ENCODE measurements at places on chromosomes 7 and 10.
A peak's percentile ranks its signal among the peaks of the same experiment; 100 is the strongest.

GRCh38 chr7:111049971-111050680 lies 40.8 kb upstream of the LRRN3 start:
- H3K27me3 ChIP-seq = no peaks in the 10 kb centered on the region
- no peak for DNase-seq
- no peaks in the 10 kb centered on the region for H3K36me3 ChIP-seq

DNA sequence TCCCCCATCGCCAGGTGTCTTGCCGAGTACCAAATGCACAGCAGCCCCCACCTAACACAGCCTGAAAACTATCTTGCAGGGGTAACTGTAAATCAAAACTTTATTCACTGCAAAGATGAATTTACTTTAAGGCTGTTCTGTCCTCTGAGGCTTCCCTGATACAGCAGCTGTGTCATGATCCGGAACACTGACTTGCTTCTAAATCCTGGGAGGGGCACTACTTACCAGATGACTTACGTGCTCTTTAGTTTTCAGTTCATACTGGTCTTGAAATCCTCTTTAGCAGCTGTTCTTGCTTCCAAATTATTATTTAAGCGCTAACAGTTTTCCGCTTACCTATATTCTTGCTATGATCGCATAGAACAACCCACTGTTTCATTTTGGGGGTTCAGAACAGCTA lies 4.9 kb downstream of the DYNC1I1 start:
- H3K27ac ChIP-seq = no peak overlapping the region
- no peak overlapping the region for H3K4me3 ChIP-seq
- no peaks in the 10 kb centered on the region for H3K4me1 ChIP-seq
- H3K27me3 ChIP-seq = peaks cover 20% of the 10 kb centered on the region

GRCh38 chr7:76225379-76225778 lies 23.7 kb downstream of the SRRM3 start:
- no peak overlapping the region for H3K4me3 ChIP-seq
- H3K27ac ChIP-seq = no peak overlapping the region
- DNase-seq = no peak
- H3K4me1 ChIP-seq = no peaks in the 10 kb centered on the region
- no peaks in the 10 kb centered on the region for H3K36me3 ChIP-seq

DNA sequence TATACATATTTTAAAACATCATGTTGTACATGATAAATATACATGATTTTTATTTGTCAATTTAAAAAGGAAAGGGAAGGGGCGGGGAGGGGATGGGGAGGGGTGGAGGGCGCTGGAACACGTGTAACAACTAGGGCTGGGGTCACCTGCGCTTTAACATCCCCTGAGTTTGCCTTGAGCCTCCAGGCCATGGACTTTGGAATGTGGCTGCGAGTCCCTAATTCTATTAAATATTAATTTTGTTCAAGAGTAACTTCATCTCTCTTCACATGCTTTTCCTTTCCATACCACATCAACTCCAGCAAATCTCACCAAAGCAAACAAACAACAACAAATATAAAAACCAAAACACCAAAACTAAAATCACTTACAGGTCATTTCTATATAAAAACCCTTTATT lies 10.6 kb downstream of the IFIT5 start:
- DNase-seq = no peak
- H3K36me3 ChIP-seq = no peaks in the 10 kb centered on the region
- no peaks in the 10 kb centered on the region for H3K27me3 ChIP-seq
- H3K4me1 ChIP-seq = no peaks in the 10 kb centered on the region
- no peak overlapping the region for H3K27ac ChIP-seq

DNA sequence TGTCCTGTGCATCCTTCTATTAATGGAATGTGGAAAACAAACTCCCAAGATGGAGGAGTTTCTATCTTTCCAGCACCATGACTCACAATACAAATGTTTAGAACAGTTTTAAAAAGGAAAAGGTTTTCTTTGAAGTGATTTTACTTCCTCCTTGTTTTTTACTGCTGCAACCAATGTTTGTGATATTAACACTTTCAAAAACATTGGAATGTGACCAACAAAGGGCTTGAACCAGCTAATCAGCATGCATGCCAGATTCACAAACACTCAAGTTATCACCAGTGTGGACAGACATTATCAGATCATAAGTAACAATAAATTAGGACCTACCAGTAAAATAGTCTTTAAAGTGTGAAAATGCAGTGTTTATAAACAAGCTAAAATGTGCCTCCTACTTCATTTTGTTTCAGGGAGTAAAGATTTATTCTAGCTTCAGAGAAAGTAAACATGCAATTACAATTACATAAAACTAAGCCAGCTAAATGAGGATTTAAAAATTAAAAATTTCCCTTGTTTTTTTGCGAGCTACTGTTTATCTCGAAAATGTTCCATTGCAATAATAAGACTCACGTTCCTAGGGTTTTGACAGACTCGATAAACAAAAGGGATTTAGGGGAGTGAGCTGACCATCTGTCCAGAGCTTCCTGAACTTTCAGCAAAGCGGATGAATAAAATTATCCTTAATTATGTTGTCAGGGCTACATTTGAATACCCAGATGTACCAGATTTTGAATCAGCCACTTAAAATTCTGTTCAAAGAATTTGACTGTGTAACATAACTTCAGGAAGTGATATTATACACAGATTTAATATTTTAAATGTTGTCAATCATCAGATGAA lies 29.8 kb downstream of the CPVL start:
- no peaks in the 10 kb centered on the region for H3K4me1 ChIP-seq
- no peaks in the 10 kb centered on the region for H3K36me3 ChIP-seq
- DNase-seq = no peak
- no peak overlapping the region for H3K27ac ChIP-seq
- no peak overlapping the region for H3K4me3 ChIP-seq

GRCh38 chr7:35695473-35695850 lies 527 bp upstream of the HERPUD2 start:
- no peaks in the 10 kb centered on the region for H3K27me3 ChIP-seq
- no peaks in the 10 kb centered on the region for H3K36me3 ChIP-seq
- H3K4me3 ChIP-seq = peak overlapping the region; percentile 96
- H3K4me1 ChIP-seq = no peaks in the 10 kb centered on the region
